Calu3 (cell line): ENCODE measurements at places on chromosomes 16 and 17. TPM values are rescaled to one million over a fixed set of nuclear protein-coding genes. Genes with fewer than 3 reads are reported as not detected.

The RAB26 gene
- total RNA-seq, result 10.8 and 12.3 TPM in 2 replicates

The ZMYND15 gene
- 2.2 and 2.5 TPM in 2 replicates for total RNA-seq

- no peak for DNase-seq
Observed at GRCh38 chr16:7373776-7374175, 41.1 kb downstream of the RBFOX1 start.

DNA sequence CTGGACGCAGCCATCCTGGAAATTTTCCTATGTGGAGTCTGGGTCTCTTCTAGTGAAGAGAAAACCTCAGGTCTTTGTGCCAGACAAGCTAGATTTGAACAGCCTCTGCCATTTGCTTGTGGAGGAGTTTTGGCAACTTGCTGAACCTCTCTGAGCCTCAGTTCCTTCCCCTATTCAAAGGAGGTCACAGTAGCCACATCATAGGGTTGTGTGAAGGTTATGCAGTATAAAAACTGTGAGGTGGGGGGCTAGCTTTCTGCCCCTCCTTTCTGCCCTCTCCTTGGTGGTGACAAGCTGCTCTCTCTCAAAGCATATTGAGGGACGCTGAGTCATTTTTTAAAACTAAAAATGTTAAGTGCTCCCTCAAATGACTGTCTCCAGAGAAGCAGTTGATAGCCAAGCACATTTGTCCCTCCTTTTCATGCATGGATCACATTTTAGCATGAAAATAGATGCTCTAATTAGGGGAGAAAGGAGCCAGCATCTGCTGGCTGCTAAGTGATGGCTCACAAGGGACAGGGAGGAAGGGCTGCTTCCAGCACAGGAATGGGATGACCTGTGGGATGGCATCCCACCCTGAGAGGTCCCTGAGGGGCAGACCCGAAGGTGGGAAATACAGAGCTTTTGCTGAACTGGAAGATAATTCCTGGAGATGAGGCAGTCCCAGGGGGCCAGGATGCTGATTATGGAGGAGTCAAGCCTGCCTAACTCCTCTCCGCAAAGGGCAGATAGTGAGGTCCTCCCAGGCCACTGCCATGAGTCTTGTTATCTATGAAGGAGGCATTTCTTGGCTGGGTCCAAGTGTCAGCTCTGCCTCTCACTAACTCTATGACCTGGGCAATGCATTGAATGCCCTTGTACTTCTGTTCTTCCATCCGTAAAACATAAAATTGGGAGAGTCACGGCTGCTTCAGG is 218.8 kb downstream of the RAB11FIP4 start:
- DNase-seq, result no peak

GRCh38 chr17:4717791-4718190 is 7.4 kb downstream of the ARRB2 start:
- DNase-seq, result no peak

The MT3 gene
- total RNA-seq, result not detected in 2 replicates

The DUS2 gene
- 31.7 and 33.5 TPM in 2 replicates for total RNA-seq

GRCh38 chr17:77212081-77212832 is 71.5 kb downstream of the SEC14L1 start:
- no peak for DNase-seq

The JPH3 gene
- total RNA-seq, result 0.57 and 1.2 TPM in 2 replicates

DNA sequence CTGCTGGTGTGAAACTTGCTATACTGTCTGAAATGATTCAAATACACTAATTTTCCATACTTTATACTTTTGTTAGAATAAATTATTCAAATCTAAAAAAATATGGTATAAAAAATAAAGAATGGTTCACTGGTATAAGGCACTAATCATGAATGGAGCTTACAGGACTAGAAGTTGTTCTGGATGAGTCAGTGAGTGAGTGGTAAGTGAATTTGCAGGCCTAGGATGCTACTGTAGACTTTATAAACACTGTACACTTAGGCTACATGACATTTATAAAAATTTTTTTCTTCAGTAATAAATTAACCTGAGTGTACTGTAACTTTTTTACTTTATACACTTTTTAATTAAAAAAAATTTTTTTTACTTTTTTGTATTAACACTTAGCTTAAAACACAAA is 95.5 kb downstream of the MAP2K4 start:
- no peak for DNase-seq

GRCh38 chr17:1049446-1050225 is 52.7 kb downstream of the TIMM22 start:
- no peak for DNase-seq

DNA sequence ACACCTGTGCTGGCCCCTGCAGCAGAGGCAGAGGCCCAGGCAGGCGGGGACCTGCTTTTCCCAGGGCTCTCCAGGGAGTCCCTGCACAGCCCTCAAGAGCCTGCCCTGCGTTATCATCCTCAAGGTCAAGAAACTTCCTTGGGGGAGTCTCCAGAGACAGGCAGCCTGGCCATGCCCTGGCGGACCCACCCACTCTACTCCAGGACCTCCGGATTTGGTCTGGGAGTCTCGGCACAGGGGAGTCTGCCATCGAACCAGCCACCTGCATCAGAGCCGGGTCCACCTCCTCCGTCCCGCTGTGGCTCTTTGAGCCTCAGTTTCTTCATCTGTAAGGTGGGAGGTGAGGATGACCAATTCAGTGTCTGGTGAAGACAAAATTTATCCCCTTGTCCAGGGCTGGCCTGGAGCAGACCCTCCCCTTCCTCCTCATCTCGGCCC is 75.3 kb upstream of the TNRC6C start:
- no peak for DNase-seq

- no peak for DNase-seq
Observed at GRCh38 chr16:1416521-1416941, 2.0 kb upstream of the UNKL start.

- DNase-seq, result peak; percentile 4
Observed at GRCh38 chr17:30969989-30970830, 629 bp upstream of the RNF135 start.

DNA sequence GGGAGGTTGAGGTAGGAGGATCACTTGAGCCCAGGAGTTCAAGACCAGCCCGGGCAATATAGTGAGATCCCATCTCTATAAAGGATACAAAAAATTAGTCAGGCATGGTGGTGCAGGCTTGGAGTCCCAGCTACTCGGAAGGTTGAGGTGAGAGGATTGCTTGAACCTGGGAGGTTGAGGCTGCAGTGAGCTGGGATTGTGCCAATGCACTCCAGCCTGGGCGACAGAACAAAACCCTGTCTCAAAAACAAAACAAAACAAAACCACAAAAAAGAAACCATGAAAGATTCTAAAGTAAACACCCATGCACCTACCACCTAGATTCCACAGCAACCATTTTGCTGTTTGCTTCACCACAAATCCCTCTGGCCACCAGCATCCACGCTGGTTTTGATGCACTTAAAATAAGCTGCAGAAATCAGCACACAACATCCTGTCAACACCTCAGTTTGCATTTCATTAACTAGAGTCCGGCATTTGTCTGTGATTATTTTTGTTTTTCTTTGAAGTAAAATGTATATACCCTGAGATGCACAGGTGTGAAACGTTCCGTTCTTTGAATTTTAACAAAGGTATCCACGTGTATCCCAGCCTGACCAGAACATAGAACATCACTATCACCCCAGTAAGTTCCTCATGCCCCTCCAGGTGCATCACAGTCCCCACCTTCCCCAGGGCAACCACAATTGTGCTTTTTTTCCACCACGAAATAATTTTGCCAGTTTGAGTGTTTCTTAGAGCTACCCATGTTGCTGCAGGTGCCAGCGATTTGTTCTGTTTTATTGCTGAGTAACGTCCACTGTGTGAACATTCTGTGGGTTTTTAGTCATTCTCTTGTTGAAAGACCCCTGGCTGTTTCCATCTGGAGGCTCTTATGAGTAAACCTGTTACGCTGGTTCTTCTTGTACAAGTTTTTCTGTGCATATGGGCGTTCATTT is 191.5 kb downstream of the SEC14L1 start:
- no peak for DNase-seq

GRCh38 chr16:30992276-30992780 is 7.3 kb downstream of the HSD3B7 start:
- no peak for DNase-seq

GRCh38 chr16:84183911-84184591 is 2.8 kb downstream of the TAF1C start:
- DNase-seq, result no peak

- DNase-seq, result peak; percentile 5
Observed at GRCh38 chr17:9811086-9811485, 10.8 kb downstream of the GSG1L2 start.

The POLR3K gene
- 27.4 and 29.1 TPM in 2 replicates for total RNA-seq

GRCh38 chr17:66945147-66945835 is 19.2 kb upstream of the CACNG4 start:
- DNase-seq, result peak; percentile 31

DNA sequence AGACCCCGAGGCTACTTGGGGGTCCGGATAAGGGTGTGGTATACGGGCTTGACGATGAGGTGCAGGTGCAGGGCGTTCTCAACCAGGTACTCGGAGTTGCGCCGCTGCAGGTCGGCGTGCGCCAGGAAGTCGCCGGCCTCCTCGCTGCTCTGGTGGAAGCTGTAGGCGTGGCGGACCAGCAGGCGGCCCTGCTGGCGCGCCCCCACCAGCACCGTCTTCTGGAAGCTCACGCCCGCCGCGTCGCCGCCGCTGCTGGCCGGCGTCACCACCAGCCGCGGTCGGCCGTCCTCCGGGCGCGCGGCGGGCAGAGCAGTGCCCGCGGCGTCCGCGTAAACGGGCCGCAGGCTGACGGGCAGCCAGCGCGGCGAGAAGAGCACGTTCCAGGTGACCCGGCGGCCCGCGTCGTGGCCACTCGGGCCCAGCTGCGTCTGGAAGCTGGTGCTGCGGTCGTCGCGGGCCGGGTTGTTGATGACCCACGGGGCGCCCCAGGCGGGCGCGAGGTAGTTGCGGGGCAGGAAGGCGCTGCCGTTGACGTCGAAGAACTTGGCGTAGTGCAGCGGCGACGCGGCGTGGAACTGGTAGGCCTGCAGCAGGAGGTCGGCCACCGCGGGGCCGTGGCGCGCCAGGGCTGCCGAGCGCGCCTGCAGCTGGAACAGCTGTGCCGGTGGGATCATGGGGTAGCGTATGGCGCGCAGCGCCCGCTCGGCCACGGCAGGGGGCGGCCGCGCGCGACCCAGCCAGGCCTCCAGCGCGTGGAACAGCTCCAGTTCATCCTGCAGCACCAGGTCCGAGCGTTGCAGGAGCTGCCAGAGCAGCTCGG is 4.8 kb downstream of the BTBD17 start:
- peak; percentile 17 for DNase-seq

DNA sequence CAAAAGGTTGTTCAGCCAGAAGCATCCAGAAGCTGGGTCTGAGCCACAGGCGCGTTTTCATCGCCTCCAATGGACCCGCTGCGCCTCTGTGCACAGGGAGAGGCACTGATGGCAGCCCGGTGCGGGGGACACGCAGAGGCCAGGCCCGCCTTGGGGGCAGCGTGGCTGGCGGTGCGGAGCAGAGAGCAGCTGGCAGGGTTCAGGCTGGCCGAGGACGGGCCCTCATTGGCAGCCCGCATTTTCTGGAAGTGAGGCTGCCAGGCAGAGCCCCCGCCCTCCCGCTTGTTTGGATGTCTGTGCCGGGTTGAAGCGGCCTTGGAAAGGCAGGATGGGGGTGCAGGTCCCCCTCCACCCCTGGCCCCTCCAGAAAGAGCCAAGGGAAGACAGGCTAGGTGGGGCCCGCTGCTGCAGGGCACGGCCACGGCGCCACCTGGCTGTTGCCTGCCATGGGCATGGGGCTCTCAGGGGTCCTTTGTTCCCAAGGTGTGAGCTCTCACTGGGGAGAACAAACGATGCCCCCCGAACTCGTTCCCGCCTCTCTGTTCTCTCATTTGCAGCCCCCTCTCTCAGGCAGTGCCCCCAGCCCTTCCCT is 18.8 kb downstream of the GSE1 start:
- no peak for DNase-seq

The PDE6G gene
- total RNA-seq, result not detected in 2 replicates

- DNase-seq, result no peak
Observed at GRCh38 chr16:87587636-87588035, 14.7 kb upstream of the JPH3 start.

The ABCA8 gene
- total RNA-seq, result not detected in 2 replicates

GRCh38 chr17:72567774-72568173 is 447.0 kb downstream of the SOX9 start:
- DNase-seq, result no peak

- DNase-seq, result no peak
Observed at GRCh38 chr17:29283961-29284360, 10.0 kb downstream of the NUFIP2 start.

DNA sequence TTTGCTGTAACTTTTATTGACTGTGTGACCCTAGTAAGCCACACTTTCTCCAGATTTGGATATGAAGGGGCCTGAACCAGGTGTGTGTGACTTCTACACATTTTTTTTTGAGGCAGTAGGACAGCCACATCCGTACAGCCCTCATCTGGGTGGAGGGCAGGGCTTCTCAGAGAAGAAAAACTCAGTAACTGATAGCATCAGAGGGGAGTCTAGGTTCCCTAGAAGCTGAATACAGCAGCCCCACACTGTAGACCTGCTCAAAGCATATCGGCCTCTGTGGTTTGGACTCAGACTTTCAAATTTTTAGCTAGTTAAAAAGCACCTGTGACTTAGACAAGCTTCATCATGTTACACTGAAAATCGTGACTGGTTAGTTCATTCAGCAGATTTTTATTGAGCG is 10.8 kb downstream of the PRSS54 start:
- no peak for DNase-seq

- DNase-seq, result no peak
Observed at GRCh38 chr17:19986941-19987861, 9.6 kb upstream of the AKAP10 start.

- DNase-seq, result no peak
Observed at GRCh38 chr16:27722207-27722606, 172.3 kb downstream of the KATNIP start.

The ATP2C2 gene
- 30.5 and 33.9 TPM in 2 replicates for total RNA-seq

DNA sequence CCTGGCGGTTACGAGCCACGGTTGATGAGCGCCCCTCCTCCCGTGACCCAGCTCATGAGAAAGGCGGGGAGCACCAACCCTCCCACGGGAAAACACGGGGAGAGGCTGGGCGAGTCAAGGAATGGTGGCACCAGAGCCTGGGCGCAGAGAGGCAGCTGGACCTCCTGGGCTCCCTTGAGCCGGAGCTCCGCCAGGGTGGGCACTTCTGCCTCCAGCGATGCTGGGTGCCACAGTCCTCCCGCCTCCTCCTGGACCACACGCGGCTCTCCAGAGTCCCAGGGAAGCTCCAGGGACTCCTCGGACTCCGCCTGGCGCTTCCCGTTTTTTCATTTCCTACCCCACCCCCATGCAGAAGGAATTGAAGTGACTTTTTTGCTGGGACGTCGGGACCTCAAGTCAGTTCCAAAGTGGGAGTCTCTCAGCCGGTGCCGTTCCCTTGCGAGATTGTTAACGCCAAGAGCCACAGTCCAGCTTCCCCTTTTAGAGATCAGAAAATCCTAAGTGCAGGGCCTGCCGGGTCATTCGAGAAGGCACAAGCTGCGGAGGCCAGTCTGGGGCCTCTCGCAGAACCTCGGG is 6.6 kb upstream of the CBX8 start:
- no peak for DNase-seq

DNA sequence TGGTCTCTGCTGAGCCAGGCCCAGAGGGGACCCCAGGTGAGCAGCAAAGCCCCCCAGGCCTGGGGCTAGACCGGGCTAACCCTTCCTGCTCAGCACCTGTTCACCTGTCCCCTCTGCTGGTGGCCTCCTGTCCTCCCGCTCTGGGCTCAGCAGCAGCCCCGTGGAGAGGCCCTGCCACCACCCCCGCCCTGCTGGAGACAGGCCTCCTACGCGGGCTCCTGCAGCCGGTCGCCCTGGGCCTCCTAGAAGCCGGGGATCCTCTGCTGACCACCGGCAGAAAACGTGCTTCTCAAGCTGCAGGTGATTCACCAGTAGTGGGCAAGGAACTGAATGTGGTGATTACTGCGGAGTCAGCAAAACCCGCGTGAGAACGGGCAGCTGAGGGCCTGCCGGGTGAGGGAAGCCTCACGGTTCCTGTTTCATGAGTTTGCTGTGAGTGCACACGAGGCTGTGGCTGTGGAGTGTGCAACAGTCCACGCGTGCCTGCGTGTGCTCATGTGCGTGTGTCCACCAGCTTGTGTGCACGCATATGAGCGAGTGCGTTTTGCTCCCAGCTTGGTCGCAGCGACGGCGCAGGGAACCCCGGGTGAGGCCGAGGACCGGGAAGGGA is 792 bp downstream of the SECTM1 start:
- DNase-seq, result peak; percentile 57
